ENCODE measurements at places on chromosomes 13 and 19.

DNA sequence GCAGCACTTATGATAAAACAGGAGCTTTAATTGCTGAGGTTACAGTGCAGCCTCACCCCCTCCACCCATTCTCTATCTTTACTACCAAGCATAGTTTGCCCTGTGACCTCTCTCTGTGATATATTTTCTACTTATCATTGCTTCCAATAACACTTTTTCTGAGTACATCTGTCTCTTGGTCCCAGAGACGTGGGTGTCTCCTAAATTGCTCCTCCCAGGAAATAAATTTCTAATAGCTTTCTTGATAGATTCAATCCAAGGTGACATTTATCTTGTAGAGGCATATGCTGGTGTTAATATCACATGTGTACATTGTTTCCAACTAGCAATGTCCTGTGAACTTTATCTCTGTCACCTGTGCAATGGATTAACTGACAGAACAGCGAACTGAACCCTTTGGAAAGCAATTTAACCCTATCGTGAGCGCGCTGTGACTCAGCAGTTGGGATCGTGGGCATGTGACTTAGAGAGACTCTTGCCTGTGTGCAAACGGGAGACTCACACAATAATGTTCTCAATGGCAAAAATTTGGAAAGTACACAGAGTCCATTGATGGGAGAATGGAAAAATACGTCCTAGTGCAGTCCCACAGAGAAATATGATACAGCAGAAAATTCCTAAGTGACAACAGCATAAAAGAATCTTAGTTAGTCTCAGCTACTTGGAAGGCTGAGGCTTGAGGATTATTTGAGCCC lies 7.0 kb upstream of the MAP2K2 start:
- DNase-seq: no peak

DNA sequence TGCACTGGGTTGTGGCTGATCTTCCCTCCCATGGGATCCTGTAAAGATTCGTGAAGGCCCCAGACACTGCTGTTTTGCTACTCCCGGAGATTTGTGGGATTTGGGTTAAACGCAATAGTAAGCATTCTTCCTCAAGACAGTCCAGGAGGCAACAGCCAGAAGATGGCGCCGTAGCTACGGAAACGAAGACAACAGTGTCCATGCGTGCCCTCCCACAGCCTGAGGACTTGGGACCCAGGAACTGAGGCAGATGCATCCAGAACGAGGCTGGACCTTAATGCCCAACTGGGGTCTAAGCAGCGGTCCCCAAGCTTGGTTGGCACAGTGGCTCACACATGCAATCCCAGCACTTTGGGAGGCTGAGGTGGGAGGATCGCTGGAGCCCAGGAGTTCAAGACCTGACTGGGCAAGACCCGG lies 57.6 kb upstream of the ZNF507 start:
- no peak for DNase-seq

DNA sequence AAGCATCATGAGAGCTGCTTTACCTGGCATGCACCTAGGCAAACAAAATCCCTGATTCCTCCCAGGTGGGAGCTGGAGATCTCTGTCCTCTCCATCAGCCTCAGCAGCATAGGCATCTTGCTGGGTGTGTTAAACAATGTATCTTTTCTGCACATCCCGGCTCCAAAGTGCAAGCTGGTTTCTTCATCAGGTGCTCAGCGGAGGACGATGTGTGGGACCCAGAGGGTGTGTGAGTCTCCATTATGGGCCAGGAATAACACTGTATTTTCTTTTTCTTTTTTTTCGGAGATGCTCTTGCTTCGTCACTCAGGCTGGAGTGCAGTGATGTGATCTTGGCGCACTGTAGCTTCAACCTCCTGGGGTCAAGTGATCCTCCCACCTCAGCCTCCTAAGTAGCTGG lies 9.9 kb downstream of the CNFN start:
- DNase-seq: no peak

DNA sequence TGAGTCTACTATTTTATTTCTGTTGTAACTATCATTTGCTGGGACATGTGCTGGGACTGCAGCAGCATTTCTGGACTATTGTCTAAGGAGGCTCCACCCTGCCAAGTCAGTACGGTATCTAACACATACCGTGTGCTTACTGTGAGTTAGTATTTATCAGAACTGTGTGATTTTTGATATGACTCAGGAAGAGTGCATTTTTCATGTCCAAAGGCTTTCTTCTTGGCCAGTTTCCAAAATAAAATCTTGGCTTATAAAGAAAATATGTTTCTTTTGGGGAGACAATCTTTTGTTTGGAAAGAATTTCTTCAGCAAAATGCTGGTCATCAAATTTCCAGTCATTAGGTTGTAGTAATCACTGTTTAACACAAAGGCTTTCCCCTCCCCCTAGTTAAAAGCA lies 11.6 kb downstream of the PARP4 start:
- DNase-seq: no peak

- DNase-seq: no peak
Measured at GRCh38 chr13:108813587-108814170, 184.3 kb downstream of the MYO16 start.

DNA sequence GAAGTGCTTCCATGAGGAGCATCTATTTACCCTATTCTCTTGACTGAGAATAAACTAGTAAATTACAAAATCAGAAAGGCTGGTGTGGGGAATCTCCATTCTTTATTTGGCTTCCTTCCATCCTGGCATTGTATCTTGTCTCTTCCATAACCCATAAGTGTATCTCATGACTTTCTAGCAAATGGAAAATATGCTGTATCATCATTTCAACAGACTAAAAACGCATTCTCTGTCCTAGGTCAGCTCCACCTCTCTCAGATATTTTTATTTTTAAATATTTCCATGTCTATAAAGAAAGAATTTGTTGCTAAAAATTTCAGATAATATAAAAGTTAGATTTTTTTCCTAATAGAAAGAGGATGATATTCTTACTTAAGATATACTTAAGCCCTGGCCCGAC lies 154.2 kb upstream of the MYO16 start:
- DNase-seq: no peak

- DNase-seq: no peak
Measured at GRCh38 chr19:56400485-56400884, 3.6 kb upstream of the ZNF583 start.

- DNase-seq: no peak
Measured at GRCh38 chr13:113528813-113529180, 38.3 kb upstream of the DCUN1D2 start.

- DNase-seq: no peak
Measured at GRCh38 chr19:55550321-55550650, 4.9 kb upstream of the SBK3 start.

DNA sequence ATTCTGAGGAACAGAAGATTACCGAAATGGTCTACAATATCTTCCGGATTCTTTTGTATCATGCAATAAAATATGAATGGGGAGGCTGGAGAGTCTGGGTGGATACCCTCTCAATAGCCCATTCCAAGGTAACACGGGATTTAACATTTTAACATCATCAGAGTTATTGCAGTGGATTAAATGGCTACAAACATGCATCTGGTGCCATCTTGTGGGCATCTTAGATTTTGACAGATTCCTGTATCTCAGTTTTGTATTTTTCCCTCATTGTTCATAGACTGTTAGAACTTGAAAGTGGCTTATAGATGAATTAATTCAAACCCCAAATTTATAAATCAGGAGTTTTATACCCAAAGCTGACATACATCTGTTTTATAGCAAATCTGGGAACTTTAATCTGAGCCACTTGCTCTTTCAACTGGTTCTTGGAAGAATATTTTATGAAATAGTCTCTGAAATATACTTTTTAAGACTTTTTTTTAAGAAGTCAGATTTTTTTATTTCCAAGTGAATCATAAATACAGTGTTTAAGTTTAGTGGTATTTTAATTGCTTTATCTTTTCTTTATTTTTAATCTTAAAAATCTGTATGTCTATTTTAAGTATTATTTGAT lies 215.2 kb downstream of the NBEA start:
- no peak for DNase-seq

- DNase-seq: no peak
Measured at GRCh38 chr13:80116107-80116506, 224.8 kb downstream of the SPRY2 start.
